ENCODE measurements at places on chromosomes 2 and 18.

DNA sequence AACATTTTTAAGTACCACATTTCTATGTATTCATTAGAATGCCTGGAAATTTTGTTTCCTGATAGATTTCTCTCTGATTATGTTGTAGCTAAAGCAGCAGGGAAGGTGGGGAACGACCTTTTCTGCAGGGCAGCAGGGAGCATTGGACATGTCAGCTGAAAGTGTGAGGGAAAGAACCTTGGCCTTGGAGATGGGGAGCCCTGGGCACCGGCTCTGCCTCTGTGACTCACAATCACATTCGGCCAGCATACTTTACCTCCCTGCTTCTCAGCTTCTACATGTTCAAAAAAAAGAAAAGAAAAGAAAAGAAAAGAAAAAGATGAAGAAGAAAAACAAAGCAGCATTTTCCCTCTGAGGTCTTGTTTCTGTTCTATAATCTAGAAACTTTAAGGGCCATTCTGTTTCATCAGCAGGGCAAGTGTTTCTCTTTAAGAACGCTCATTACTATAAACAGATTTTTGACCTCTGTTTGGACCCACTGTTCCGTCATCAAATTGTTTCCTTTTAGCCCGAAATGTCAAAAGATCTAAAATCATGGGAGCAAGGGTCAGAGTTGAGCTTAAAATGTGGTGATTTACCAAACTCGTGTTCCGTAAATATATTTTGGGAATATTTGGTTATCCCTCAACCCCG, 27.9 kb downstream of the SETBP1 start:
- no peak for DNase-seq

DNA sequence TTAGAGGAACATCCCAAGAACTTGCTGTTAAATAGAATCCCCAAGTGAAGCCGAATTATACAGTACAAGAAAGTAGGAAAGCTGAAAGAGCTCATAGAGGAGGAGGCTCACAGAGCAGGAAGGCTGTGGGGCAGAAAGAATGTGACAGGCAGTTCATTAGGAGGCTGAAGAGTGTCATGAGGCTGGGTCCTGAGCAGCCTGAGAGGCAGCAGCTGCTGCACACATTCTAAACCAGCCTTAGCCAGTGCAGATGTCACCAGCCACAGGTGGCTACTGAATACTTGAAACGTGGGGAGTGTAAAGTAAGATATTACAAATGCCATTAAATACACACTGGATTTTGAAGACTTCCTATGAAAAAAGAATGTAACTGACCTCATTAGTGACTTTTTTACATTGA, 490.2 kb upstream of the KLHL29 start:
- no peak for DNase-seq

DNA sequence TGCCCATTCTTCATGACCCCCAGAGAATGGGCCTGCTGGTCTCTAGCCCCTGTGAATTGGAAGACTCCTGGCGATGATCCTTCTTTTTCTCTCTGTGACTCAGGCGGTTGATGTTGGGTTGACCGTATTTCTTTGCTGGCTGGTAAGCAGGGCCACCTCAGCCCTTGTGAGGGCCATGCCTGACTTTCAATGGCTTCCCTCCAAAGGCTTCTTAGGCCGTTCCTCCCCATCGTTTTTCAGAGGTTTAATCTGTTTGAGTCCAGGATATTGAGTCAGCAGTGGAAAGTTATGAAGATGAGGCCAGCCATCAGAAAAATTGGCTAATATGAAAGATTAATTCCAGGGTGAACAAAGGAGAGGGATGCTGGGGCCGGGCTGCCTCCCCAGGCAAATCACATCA, 13.6 kb downstream of the HPCAL1 start:
- no peak for DNase-seq

GRCh38 chr2:71292159-71292558, 39.4 kb upstream of the ZNF638 start:
- DNase-seq = no peak

DNA sequence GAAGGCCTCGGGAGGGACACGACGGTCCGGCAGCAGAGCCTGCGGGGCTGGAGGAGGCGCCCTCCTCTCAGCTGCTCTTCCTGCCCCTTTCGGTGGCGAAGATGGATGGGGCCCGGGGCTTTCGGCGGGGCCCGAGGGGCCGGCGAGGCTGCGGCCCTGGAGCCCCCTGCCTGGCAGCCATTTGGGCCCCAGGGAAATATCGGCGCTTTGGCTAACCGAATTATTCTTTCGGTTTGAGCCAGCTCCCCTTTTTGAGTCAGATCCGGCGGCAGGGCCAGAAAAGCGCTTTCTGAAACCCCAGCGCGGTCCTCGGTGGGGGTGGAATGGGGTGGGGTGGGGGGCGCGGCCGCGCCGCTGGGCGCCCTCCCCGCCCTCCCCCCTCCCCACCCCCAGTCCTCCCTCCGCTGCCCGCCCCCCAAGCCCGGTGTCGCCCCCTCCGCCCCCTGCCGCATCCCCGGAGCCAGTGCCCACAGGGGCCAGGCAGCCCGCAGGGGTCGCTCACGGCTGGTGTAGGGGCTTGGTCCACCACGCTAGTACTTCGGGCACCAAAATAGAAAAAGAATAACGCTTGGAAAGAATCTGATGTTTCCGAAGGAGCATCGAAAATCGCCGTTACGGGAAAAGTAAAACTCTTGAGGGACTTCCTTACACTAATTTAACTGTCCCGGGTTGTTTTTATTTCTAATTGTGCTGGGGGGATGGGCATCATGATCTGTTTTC, 9.1 kb upstream of the ARID5A start:
- no peak for DNase-seq

- no peak for DNase-seq
These were observed 637.6 kb downstream of the ADCYAP1 start for GRCh38 chr18:1542230-1542774.

GRCh38 chr2:78023356-78023755, 501.2 kb upstream of the LRRTM4 start:
- DNase-seq = no peak

GRCh38 chr18:73707035-73707434, 440.6 kb downstream of the FBXO15 start:
- DNase-seq = no peak

GRCh38 chr2:53865264-53865663, 5.5 kb upstream of the GPR75 start:
- DNase-seq = no peak

GRCh38 chr18:62172298-62172697, 14.6 kb downstream of the PIGN start:
- no peak for DNase-seq

DNA sequence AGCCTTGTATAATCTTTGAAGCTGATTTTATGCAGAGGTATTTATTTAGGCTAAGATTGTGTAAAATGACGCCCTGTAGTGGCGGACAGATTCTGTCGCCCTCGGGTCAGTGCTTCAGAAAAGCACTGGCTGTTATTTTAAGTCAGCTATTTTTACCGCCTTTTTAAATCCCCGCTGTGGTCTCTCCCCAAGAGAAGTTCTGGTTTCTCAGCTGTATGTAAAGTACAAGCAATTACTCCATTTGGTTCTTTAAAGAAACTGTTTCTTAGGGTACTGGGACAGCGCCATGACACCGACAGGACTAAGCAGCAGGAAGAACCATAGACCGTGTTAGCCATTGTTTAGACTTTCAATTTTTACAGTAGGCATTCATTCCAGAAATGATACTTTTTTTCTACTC, 65.0 kb downstream of the UGGT1 start:
- DNase-seq = no peak

- DNase-seq = no peak
These were observed 13.0 kb upstream of the ARHGAP25 start for GRCh38 chr2:68721482-68722101.

- no peak for DNase-seq
These were observed 63.7 kb downstream of the IL1R2 start for GRCh38 chr2:102055346-102055990.

- DNase-seq = no peak
These were observed 477.9 kb upstream of the TNP1 start for GRCh38 chr2:217337771-217338170.

- no peak for DNase-seq
These were observed 310.1 kb downstream of the MYCN start for GRCh38 chr2:16250466-16250865.

GRCh38 chr2:123895651-123896050, 129.4 kb upstream of the CNTNAP5 start:
- no peak for DNase-seq

GRCh38 chr18:48481092-48481491, 57.7 kb upstream of the CTIF start:
- no peak for DNase-seq

GRCh38 chr2:231455222-231455621, 9.1 kb downstream of the NCL start:
- DNase-seq = no peak

- DNase-seq = no peak
These were observed 34.9 kb downstream of the SMC6 start for GRCh38 chr2:17718689-17719088.

- no peak for DNase-seq
These were observed 79.3 kb downstream of the CEP192 start for GRCh38 chr18:13070460-13070859.

- no peak for DNase-seq
These were observed 2.3 kb upstream of the LPIN2 start for GRCh38 chr18:3015204-3015592.

DNA sequence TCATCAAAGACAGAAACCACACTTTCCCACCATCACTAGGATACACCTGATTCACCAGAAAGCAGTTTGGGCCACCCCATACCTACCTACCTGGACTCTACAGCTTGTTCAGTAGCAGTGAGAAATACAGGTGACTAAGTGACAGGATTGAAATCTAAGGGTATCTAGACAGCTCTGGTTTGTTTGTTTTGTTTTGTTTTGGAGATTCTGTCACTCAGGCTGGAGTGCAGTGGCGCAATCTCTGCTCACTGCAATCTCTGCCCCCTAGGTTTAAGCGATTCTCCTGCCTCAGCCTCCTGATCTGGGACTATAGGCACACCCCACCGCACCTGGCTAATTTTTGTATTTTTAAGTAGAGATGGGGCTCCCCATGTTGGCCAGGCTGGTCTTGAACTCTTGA, 3.1 kb downstream of the TTC21B start:
- no peak for DNase-seq

- DNase-seq = no peak
These were observed 30.1 kb upstream of the ITGA6 start for GRCh38 chr2:172397148-172397834.

DNA sequence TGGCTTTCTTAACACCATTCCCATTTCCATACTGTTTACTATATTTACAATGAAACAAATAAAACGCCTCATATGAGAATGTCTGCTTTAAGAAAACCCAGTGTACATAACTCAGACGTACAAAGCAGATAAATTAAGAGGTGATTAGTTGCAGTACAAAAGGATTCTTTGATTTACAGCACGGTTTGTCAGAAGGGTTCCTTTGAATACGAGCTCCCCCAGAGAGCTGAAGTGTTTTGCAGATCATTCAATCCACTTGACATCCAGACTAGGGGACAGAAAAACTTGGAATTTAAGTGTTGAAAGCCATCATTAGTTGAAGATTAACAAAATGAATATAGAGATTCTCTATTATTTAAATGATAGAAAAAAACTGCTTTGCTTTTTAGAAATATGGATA, 72.5 kb downstream of the RAPGEF4 start:
- DNase-seq = no peak

All from ascending aorta (tissue), 2 donors.